ENCODE measurements at places on chromosomes 12 and 14.
A peak's percentile ranks its signal among the peaks of the same experiment; 100 is the strongest.

DNA sequence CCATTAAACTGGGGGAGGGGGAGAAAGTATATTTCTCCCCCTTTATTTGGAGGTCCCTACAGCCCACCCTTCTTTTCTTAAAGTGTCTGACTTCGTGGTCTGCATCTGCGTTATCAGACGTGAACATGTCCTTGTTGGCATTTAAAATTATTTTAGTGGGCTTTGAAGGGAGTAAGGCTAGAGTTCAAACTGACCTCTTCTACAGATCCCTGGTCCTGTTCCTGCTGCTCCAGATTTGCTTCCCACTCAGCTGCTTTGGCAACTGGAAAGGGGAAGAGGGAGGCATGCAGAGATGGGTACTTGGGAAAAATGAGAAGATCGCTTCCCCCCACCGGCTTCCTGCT lies 611 bp upstream of the SIX6 start:
- no peak for DNase-seq

DNA sequence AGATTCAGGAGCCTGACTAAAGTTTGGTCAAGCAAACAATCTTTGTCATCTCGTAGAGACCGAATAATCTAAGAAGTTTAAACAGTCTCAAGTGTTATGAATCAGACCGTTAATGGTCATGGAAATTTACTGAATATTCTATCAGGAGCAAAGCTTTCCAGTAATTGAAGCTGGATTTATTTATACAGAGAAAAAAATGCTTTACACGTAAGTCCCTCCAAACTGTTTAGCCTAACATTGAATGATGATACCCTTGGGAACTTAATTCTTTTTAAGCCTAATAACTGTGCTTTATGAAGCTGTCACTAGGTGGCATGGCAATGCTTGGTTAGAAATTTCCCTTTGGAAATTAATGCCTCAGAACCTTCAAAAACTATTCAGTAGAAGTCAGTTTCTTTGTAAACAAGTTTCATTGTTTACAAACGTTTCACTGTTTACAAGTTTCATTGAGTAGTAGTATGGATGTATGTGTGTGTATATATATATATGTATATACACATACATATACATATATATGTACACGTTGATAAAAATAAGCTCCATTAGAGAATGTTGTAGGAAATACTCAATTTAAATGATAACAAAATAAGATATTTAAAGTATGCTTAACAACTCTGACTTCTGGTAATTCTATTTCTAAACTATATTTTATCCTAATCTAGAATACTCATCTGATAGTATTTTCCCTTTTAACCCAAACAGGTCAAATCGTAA lies 32.1 kb downstream of the DEPDC4 start:
- peak; percentile 29 for DNase-seq

GRCh38 chr12:115872919-115873357 lies 404.6 kb downstream of the MED13L start:
- DNase-seq = no peak

GRCh38 chr14:58465421-58465820 lies 37.9 kb downstream of the KIAA0586 start:
- no peak for DNase-seq

GRCh38 chr12:12922191-12922616 lies 29.8 kb downstream of the GPRC5D start:
- DNase-seq = no peak

Measured in CD4-positive, alpha-beta T cell treated with Interleukin-1 beta for 1 hour (primary cell).